Stimulated activated CD8-positive, alpha-beta memory T cell treated with anti-CD3 and anti-CD28 coated beads, Interleukin-15, amount 100 ng/mL, for 4 hours (primary cell): ENCODE measurements at places on chromosomes 4 and X.

DNA sequence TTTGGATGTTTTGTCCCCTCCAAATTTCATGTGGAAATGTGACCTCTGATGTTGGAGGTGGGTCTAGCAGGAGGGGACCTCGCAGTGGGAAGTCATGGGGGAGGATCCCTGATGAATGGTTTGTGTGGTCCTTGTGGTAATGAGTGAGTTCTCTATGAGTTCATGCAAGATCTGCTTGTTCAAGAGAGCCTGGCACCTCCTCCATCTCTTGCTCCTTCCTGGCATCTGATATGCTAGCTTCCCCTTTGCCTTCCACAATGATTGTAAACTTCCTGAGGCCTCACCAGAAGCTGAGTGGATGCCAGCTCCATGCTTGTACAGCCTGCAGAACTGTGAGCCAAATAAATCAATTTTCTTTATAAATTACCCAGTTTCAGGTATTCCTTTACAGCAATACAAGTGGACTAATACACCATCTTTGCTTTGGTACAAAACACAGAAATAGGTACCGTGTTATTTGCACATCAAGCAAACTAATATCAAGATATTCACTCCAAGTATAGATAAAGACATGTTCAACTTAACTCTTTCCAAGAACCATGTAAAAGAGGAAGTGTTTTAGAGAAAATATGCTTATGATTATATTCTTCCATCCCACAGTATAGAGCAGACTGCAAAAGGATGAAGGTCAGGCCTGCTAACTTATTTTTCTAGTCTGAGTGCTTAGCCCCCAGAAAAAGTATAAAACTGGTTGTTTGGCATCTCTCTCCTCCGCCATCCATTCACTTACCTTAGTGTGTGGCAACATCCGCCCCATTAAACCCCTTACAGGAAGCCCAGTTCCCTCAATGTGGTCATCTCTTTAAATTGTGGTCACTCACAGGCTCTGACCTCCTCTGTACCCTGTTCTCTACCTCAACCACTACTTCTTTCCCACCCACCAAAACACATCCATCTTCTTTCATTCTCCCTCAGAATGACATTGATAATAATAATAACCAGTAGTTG, 6.7 kb downstream of the ARAP2 start:
- DNase-seq: no peak

- DNase-seq: no peak
These were observed 41.7 kb downstream of the SMIM14 start for GRCh38 chr4:39596971-39597370.

- DNase-seq: no peak
These were observed 1.1 kb downstream of the SORBS2 start for GRCh38 chr4:185810746-185811508.

GRCh38 chrX:9992061-9992460, 24.9 kb downstream of the CLDN34 start:
- no peak for DNase-seq

- DNase-seq: no peak
These were observed 17.8 kb upstream of the EDNRA start for GRCh38 chr4:147463065-147463464.

DNA sequence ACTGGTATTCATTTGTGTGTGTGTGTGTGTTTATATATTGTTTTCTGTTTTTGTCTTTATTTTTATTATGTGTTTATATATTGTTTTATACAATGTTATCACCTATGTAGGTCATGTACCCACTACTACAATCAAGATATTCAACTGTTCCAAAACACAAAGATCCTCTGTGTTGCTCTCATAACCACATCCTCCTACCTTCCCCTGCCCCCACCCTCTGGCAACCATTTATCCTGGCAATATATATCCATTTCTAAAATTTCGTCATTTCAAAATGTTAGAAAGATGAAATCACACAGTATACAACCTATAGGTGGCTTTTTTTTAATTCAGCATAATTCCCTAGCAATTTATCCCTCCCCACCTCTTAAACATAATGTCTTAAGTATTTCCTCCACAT, 18.8 kb upstream of the RPL34 start:
- DNase-seq: no peak

DNA sequence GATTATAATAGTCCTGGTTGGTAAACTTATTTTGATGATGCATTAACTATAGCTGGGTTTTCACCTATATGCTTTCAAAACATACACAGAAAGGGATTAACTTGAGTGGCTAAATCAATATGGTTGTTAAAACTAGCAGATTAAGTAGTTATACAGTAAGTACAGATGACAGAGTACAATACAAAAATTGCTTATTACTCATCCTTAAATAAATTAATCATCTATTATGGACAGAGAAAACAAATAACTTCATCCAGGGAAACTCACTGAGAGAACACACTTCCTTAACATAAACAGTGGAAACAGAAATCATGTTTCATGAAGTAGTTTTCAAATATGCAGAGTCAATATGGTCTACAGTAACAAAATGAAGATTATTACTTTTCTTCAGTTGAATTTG, 133.4 kb downstream of the AREG start:
- no peak for DNase-seq

GRCh38 chr4:7212921-7213320, 20.6 kb downstream of the SORCS2 start:
- no peak for DNase-seq

DNA sequence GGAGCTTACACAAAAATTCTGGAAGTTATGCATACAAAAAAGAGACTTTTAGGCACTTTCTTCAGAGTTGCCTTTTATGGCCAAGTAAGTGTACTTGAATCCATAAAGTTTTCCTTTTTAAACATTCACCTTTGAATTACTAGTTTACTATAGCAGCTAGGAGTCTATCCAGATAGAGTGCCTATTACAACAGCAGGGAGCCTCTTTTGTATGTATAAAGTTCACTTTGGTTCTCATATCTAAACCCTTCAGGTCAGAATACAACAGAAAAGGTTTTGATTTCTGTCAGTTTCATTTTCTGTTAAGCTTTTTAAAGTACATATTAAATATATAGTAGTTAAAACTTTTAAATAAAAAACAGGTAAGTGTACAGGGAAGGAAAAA, 51.4 kb upstream of the IL13RA1 start:
- DNase-seq: no peak

DNA sequence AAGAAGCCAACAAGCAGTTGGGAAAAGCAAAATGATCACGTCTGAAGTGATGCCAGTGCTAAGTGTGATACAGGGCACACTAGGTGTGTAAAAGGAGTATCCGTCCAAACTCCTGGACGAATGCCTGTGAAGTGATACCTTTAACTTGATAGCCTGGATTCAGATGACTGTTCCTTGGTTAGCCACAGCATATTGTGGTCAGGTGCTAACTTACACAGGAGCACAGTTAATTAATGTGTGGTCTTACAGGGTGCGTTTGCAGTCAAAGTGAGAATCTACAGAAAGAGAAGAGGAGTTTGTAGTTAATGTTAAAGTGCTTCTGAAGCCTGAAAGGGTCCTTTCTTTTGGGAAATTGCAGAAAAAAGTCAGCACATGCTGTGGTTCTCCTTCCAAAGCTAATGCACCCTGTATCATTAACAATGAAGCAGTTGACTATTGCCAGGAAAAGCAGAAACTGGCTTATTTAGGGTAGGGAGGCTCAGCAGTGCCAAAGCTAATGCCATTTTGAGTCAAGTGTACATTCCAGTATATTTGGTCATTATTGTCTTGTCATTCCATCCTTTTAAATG, 61.1 kb downstream of the DCLK2 start:
- no peak for DNase-seq

GRCh38 chr4:163165217-163166017, 1.3 kb downstream of the NAF1 start:
- DNase-seq: no peak

- DNase-seq: no peak
These were observed 10.4 kb downstream of the SLC9B1 start for GRCh38 chr4:103008875-103009729.

DNA sequence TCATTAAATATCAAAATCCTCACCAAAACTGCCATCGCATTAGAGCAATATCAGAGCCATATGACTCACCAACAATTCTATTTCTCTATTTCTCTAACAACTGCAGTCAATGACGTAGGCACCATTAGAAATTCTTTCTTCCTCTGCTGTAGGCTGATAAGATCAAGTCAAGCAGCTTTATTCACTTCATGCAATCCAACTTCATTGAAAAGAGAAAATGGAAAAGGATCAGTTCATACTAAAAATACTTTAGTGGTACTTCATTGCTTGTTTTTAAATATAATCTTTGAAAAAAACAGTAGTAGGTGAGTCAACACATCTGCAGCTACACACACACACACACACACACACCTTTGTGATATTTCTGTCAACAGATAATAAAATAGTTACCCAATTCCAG, 345.3 kb upstream of the TENM3 start:
- no peak for DNase-seq

DNA sequence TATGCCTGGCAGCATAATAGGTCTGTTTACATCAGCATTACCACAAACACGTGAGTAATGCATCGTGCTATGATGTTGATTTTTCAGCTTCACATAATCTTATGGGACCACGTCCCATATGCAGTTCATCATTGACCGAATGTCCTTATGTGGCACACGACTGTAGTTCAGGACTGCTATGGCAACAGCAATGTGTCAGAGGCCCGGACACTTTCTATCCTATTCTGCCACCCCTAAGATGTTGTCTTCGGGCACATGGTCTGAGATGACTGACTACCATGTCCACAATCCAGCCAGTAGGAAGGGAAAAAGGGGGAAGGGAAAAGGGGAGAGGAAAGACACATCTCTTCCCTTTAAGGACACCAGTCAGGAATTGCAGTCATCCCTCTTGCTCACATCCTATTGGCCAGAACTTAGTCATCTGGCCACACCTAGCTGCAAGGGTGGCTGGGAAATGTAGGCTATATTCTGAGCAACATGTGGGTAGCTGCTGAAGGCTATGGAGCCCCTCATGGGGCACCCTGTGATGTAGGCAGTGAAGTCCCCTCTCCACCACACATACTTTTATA, 196.0 kb upstream of the RBPJ start:
- DNase-seq: no peak

DNA sequence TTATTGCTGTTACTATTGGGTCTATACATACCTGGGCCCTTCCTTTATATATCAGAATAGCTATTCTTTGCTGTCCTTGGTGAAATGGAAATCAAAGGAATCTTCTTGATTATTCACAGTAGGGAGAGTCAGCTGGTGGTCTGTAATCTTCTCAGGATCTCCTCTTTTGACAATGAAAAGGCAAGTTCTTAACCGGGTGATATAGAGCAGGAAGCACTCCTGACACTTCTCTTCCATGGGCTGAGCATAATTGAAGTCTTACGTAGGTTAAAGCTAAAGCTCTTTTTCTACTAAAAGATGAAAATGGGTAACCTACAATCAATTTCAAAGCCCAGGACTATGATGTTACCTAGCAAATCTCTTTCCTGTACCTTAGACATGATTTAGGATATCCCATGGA, 274.9 kb upstream of the LCORL start:
- no peak for DNase-seq

DNA sequence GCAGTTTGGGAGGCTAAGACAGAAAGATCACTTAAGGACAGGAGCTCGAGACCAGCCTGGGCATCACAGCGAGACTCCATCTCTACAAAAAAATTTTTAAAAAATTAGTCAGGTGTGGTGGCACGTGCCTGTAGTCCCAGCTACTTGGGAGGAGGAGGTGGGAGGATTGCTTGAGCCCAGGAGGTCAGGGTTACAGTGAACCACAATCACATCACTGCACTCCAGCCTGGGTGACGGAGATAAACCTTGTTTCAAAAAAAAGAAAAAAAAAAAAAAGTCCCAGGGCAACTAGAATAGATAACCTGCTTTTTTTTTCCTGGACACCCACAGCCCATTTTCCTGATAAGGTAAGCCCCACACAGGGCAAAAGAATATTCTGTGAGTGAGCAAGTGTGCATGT, 96.3 kb downstream of the C4orf51 start:
- no peak for DNase-seq

DNA sequence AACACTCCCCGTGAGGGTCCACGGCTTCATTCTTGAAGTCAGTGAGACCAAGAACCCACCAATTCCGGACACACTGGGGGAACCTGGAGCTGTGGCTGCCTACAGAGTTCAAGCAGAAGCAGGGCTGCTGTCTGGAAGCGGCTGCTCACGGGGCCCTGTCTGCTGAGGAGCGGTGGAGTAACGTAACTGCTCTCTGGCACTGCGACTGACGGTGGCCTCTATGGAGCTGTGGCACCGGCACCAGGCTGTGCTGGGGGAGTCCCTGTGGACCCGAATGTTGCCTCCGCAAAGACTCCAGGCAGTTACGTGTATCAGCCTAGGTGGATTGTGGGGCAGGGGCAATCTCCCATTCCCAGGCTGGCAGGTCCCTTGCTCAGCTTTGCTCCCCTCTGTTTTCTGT, 703.3 kb upstream of the FRG1 start:
- DNase-seq: no peak

DNA sequence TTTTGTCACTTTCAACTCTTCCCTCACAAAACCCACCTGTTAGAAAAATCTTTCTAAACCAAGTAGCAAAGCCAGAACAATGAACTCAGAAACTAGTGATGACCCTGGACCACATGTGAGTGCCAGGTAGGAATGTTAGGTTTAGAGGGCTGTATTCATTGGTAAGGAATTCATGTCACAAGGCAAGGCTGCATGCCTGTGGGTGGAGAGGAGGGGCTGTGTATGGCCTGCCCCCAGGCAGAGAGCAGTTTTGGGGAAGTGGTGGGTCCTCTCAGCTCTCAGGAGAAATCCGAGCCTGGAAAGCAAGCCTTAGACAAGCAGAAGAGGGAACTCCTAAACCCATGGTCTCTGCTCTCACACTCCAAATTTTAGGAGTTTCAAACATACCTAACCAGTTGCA, 2.4 kb downstream of the RNF175 start:
- DNase-seq: no peak

GRCh38 chr4:129371926-129372325, 276.0 kb downstream of the C4orf33 start:
- no peak for DNase-seq

DNA sequence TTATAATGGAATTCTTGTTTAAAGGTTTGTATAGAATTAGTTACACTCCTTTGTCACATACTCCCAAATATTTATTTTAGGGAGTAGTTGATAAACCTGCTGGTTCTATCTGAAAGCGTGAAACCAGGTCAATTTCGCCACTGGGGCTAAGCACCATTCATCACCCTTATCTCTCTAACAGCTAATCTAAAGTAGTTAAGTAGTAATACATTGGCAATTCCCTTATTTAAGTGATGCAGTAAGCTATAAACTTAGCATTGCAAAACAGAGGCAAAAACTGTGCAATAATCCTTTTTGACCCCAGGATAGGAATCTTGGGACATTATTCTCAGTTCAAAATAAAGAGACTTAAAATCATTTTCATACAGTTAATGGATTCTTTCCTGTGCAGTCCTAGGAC, 33.7 kb upstream of the PTPN13 start:
- DNase-seq: no peak

- DNase-seq: no peak
These were observed 54.2 kb downstream of the CASP6 start for GRCh38 chr4:109648997-109649575.
